Pulmonary artery endothelial cell (primary cell): ENCODE measurements at places on chromosomes 2 and 18. TPM values are rescaled to one million over a fixed set of nuclear protein-coding genes. Genes with fewer than 3 reads are reported as not detected.
A peak's percentile ranks its signal among the peaks of the same experiment; 100 is the strongest.

- no peak for DNase-seq
Measured at GRCh38 chr2:172340394-172340793, 87.0 kb upstream of the ITGA6 start.

- DNase-seq, result peak; percentile 69
Measured at GRCh38 chr2:85584857-85585780, 888 bp downstream of the VAMP5 start.

DNA sequence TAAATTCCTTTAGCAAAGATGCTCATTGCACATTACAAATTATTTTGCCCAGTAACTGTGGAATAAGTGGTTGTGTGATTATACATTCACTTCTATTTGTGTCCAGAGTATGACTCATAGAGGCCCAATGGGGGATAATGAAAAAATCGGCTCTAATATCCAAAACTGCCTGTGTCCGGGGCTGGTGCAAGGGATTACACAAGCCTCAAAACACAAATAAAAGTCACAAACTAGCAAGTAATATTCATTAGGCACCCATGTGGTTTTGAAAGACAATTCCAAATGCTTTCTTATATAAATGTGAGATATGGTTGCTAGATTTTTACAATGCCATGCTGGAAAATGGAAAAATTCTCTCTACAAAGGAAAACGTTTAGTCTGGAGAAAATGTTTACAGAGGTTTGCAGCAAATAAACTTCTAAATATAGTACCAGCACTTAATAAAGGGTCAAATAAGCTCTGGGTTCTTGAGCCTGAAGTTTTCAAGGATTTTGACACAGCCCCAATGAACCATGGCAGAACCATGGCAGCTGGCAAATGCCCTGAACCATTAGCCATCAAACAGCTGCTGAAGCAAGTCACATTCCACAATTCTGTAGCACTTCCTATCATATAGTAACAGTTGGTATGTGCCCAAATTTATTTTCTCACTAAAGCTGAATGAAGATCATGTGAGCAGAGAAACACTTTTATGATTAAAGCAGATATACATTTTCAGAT, 40.5 kb downstream of the IRS1 start:
- DNase-seq, result no peak

- DNase-seq, result no peak
Measured at GRCh38 chr2:172013396-172013795, 13.6 kb downstream of the METAP1D start.

PRKD3 gene
- total RNA-seq, result 84.1 and 88.3 TPM in 2 replicates

DNA sequence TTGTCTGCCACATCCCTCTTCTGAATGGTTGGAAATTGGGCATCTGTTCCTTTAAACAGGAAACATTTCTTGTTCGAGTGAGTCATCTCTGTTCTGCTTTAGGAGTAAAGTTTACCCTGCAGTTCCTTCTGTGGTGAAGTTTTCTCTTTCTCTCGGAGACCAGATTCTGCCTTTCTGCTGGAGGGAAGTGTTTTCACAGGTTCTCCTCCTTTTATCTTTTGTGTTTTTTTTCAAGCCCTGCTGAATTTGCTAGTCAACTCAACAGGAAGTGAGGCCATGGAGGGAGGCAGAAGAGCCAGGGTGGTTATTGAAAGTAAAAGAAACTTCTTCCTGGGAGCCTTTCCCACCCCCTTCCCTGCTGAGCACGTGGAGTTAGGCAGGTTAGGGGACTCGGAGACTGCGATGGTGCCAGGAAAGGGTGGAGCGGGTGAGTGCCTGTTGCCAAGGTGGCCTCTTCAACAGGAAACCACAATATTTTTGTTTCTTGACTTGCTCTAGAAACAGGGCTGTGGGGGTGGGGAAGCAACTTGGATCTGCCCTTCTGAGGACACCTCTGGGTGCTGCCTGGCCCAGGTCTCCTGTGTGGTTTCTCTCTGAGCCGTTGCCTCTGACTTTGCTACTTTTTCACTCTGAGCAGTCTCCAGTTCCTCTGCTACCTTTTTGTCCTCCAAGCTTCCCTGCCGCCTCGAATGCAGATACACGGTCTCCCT, 2.2 kb upstream of the CASP8 start:
- peak; percentile 59 for DNase-seq

DNA sequence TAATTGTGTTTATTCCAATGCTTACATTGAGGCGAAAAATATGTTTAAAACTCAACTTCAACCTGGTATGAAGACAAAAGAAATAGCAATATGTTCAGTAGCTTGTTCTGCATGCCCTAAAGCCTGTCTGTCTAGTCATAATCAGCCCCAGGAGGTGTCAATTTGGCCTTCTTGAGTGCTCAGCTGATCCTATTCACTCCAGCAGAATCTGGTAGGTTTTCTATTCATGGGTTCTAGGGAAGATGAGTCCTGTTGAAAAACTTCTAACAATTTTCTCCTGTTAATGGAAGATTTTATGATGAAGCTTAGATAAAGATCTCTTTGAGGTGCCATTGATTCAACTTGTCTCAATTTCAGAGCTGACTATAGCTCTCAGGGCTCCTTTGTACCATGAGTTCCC, 402.0 kb upstream of the UBE2E3 start:
- no peak for DNase-seq

DNA sequence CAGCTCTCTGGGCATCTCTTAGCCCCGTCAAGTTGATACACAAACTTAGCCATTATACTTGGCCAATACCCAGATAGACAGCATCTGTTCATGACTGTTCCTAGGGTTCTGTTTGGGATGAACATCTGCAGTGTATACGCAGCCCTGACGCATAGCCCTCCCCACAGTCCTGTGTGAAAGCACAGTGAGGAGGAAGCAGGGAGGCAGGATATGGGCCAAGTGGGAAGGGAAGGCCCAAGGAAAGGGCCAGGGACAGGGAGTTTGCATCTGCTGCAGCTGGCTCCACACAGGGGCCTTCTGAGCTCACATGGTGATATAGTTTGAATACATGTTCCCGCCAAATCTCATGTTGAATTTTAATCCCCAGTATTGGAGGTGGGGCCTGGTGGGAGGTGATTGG, 80.2 kb downstream of the CMPK2 start:
- DNase-seq, result no peak

GPR75 gene
- total RNA-seq, result 0.92 and 1.8 TPM in 2 replicates

DNA sequence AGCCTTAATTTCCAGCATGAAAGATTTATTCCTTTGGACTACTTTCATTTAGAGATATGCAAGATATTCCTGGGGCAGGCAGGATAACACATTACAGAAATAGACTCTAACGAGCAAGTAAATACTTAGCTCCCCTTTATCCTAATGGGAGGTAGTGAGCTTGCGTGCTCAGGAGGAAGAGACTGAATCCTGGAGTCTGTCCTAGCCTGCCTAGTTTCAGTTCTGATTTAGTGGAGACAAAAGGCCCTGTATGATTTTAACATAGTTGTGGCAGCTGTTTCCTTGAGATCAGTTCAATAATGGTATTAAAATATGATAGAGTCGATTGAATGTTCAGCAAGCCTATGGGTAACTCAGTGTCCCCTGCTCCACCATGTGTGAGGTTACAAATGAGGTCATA, 109.5 kb downstream of the FMNL2 start:
- DNase-seq, result no peak

GRCh38 chr2:41966431-41966893, 81.4 kb upstream of the PKDCC start:
- DNase-seq, result peak; percentile 84

DNA sequence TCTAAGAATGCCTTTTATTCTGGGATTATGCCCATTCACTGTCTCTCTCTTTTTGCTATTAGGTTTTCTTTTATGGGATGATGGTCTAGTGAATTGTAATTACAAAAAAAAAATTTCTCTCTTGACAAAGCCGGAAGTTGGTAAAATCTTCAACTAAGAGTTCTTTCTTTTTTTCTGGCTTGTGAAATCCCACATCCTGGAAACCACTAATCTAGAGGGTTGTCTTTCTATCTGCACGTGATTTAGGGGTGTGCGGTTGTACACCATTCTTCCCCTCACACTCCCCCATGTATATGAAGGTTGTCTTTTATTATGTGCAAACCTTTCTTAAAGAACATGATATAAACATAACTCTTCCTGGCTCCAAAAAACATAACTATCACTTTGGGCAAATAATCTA, 52.0 kb downstream of the GATA6 start:
- DNase-seq, result no peak

- no peak for DNase-seq
Measured at GRCh38 chr2:3806730-3807129, 103.4 kb downstream of the DCDC2C start.
